ENCODE measurements at places on chromosomes 7 and 10.

DNA sequence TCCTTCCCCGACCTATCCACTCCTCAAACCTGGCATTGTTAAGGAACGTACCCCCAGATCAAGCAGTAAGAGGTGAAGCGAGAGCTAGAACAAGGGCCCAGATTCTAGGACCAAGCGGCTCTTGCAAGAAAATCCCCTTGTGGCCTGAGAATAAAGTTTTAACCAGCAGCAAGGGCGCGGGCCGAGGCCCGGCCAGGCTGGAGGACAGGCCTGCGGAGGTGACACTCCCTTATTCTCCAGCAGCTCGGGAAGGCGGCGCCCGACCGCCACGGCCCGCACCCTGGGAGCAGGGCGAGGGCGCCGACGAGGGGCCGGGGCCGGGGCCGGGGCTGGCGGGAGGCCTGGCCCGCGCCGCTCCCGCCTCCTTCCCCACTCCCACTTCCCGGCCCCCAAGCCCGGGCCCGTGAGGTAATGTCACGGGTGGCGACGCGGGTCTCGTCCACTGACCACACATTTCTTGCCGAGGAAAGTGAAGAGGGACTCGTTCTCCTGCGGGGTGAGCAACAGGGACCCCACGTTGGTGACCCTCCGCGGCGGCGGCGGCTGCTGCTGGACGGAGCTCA is 551 bp downstream of the WASL start:
- peak overlapping the region; percentile 93 for H3K4me3 ChIP-seq
- H3K36me3 ChIP-seq: no peaks in the 10 kb centered on the region
- peak overlapping the region; percentile 98 for H3K27ac ChIP-seq
- H3K4me1 ChIP-seq: peaks cover 19% of the 10 kb centered on the region
- no peak for DNase-seq

GRCh38 chr7:2928256-2928612 is 84.1 kb upstream of the GNA12 start:
- H3K36me3 ChIP-seq: no peaks in the 10 kb centered on the region
- no peak for DNase-seq
- H3K27ac ChIP-seq: no peak overlapping the region

- DNase-seq: no peak
- no peak overlapping the region for H3K4me3 ChIP-seq
- no peaks in the 10 kb centered on the region for H3K36me3 ChIP-seq
- no peak overlapping the region for H3K27ac ChIP-seq
- no peaks in the 10 kb centered on the region for H3K4me1 ChIP-seq
- no peaks in the 10 kb centered on the region for H3K27me3 ChIP-seq
These were observed 24.3 kb downstream of the TECTB start for GRCh38 chr10:112307358-112308124.

DNA sequence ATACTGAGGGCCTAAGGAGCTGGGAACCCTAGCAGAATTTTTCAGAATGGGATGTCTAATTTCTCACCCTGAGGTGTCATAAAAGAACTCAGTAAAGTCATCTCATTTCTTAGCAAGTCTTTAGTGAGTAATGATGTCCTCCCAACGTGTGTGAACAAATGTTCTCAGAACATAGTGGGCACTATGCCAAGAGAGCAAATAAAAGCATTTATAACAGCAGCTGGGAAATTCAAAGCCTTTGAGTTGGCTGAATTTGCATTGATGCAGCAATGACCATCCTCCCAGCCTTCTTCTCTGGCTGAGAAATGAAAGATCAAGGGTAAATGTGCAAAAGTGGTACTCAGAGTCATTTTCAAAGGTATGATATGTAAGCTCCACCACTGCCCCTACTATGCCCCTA is 109.4 kb downstream of the FAM107B start:
- no peak for DNase-seq
- no peaks in the 10 kb centered on the region for H3K4me1 ChIP-seq
- H3K27ac ChIP-seq: no peak overlapping the region

DNA sequence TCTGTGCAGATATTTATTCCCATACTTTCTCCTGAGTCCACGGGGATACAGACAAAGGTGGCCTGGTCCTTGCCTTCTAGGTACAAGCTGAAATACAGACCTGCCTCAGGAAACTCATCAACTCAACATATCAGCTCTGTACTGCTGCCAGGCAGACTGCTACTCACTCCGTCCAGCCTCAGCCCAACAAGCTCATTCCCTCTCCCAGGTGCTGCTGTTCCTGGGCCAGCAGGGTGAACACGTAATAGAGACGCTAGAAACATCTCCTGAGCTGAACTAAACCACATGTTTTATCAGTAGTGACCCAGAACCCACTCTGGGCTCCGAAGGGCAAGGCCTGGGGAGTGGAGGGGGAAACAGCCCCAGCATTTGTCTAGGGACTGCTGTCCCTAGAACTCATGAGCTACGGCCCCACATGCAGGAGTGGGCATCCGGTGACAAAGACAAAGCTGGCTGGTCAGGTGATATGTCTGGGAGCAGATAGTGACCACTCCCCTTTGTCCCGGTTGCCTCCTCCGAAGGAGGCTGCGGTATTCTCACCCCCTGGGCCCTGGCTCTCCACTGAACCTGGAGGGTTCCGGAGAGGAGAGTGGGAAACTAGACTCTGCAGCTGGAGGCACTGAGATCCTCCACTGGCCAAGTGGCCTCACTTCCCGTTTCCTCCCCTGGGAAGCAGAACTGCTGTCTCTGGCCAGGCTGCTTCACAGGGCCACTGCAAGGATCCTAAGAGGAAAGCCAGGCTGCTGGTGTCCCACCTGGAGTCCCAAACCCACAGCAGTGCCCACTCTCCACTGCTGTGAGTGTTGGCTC is 116.1 kb downstream of the FAM53B start:
- H3K36me3 ChIP-seq: no peaks in the 10 kb centered on the region
- no peaks in the 10 kb centered on the region for H3K27me3 ChIP-seq
- no peak for DNase-seq
- peak overlapping the region; percentile 25 for H3K27ac ChIP-seq

GRCh38 chr10:112184379-112184778 is 814 bp upstream of the GPAM start:
- H3K4me3 ChIP-seq: peak overlapping the region; percentile 79
- H3K36me3 ChIP-seq: peaks cover under 1% of the 10 kb centered on the region
- H3K4me1 ChIP-seq: no peaks in the 10 kb centered on the region
- H3K27me3 ChIP-seq: no peaks in the 10 kb centered on the region

- no peaks in the 10 kb centered on the region for H3K4me1 ChIP-seq
- no peak overlapping the region for H3K4me3 ChIP-seq
- H3K27ac ChIP-seq: no peak overlapping the region
- no peak for DNase-seq
- H3K36me3 ChIP-seq: no peaks in the 10 kb centered on the region
These were observed 58.5 kb upstream of the FOXP2 start for GRCh38 chr7:114356133-114356532.

DNA sequence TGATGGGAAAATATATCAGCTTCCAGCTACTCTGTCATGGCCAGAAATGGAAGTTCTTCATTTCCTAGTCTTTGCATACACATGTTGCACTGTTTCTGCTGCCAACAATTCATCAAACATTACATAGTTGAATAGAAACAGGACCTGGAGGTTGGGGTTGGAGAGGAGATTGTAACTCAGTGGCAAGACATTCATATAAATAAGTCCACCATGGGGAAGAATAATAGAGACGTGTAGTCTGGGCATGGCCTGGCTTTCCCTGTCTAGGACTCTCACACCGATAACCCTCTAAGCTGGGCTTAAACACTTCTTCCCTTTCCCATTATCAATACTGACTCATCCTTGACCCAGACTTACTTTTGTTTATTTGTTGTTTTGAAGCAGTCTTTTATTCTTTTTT is 155.7 kb downstream of the PLPP4 start:
- no peak for DNase-seq
- no peaks in the 10 kb centered on the region for H3K4me1 ChIP-seq
- no peaks in the 10 kb centered on the region for H3K36me3 ChIP-seq
- H3K4me3 ChIP-seq: no peak overlapping the region
- H3K27ac ChIP-seq: no peak overlapping the region

GRCh38 chr10:84179059-84179710 is 5.6 kb downstream of the GPR15LG start:
- no peaks in the 10 kb centered on the region for H3K36me3 ChIP-seq
- no peak overlapping the region for H3K27ac ChIP-seq
- no peaks in the 10 kb centered on the region for H3K27me3 ChIP-seq
- H3K4me1 ChIP-seq: no peaks in the 10 kb centered on the region
- H3K4me3 ChIP-seq: no peak overlapping the region

DNA sequence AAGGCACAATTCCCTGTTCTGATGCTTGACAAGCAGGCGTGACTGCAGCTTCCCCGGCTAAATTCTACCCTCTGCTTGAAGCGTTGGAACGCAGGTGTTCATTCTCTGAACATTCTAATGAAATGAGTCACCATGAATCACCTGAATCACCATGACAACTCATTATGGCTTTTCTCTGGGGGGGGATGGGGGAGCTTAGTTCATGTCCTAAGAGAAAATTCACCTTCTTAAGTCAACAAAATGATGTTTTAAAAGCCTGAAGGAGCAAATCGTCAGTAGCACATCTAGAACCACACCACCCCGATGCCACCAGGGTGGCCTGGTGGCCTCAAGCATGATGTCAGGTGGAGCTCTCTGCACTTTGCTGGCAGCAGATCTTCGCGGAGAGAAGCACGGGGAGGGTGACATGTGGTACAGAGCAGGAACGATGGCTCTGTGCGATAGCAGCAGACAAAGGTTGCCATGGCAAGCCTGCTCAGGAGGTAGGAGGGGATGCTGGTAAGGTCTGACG is 33.7 kb downstream of the DDC start:
- no peak for DNase-seq
- no peaks in the 10 kb centered on the region for H3K36me3 ChIP-seq
- H3K4me3 ChIP-seq: no peak overlapping the region
- no peak overlapping the region for H3K27ac ChIP-seq
- H3K4me1 ChIP-seq: no peaks in the 10 kb centered on the region
- no peaks in the 10 kb centered on the region for H3K27me3 ChIP-seq

- DNase-seq: no peak
- H3K36me3 ChIP-seq: no peaks in the 10 kb centered on the region
- no peaks in the 10 kb centered on the region for H3K4me1 ChIP-seq
- H3K27ac ChIP-seq: no peak overlapping the region
- no peaks in the 10 kb centered on the region for H3K27me3 ChIP-seq
These were observed 82.1 kb downstream of the CAMK1D start for GRCh38 chr10:12431151-12432101.

- no peaks in the 10 kb centered on the region for H3K36me3 ChIP-seq
- H3K4me1 ChIP-seq: no peaks in the 10 kb centered on the region
- H3K4me3 ChIP-seq: no peak overlapping the region
- H3K27me3 ChIP-seq: no peaks in the 10 kb centered on the region
- no peak for DNase-seq
- H3K27ac ChIP-seq: no peak overlapping the region
These were observed 316.7 kb upstream of the NPSR1 start for GRCh38 chr7:34341326-34341725.

- no peak overlapping the region for H3K27ac ChIP-seq
- no peaks in the 10 kb centered on the region for H3K4me1 ChIP-seq
- H3K4me3 ChIP-seq: no peak overlapping the region
- DNase-seq: no peak
- no peaks in the 10 kb centered on the region for H3K27me3 ChIP-seq
- H3K36me3 ChIP-seq: no peaks in the 10 kb centered on the region
These were observed 170.0 kb downstream of the MGMT start for GRCh38 chr10:129637010-129637409.

DNA sequence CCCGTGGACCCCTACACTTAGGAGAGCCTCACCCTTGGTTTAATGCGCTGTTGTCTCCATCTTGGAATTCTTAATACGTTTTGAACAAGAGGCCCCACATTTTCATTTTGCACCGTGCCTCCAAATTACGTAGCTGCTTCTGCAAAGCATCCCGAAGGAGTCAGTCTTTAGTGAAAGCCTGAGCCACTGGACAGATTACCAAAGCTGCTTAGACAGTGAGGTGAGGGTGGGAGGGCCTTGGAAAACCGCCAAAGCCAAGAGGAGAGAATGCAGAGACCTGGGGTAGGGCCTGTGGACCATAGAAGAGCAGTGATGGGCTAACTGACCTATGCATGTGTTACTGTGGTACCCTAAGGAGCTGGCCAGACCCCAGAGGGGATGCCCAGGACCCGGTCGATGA is 4.2 kb upstream of the TCAF1 start:
- H3K4me3 ChIP-seq: no peak overlapping the region
- no peaks in the 10 kb centered on the region for H3K36me3 ChIP-seq
- H3K27me3 ChIP-seq: no peaks in the 10 kb centered on the region

GRCh38 chr7:69640216-69640615 is 41.9 kb downstream of the AUTS2 start:
- no peaks in the 10 kb centered on the region for H3K36me3 ChIP-seq
- no peak overlapping the region for H3K27ac ChIP-seq
- H3K4me1 ChIP-seq: no peaks in the 10 kb centered on the region
- no peak for DNase-seq
- H3K27me3 ChIP-seq: no peaks in the 10 kb centered on the region

- no peak for DNase-seq
- no peaks in the 10 kb centered on the region for H3K4me1 ChIP-seq
- no peaks in the 10 kb centered on the region for H3K27me3 ChIP-seq
These were observed 6.4 kb upstream of the IL15RA start for GRCh38 chr10:5983774-5984173.

GRCh38 chr7:125033506-125033905 is 103.9 kb upstream of the POT1 start:
- no peak overlapping the region for H3K4me3 ChIP-seq
- no peak for DNase-seq
- H3K27ac ChIP-seq: no peak overlapping the region

DNA sequence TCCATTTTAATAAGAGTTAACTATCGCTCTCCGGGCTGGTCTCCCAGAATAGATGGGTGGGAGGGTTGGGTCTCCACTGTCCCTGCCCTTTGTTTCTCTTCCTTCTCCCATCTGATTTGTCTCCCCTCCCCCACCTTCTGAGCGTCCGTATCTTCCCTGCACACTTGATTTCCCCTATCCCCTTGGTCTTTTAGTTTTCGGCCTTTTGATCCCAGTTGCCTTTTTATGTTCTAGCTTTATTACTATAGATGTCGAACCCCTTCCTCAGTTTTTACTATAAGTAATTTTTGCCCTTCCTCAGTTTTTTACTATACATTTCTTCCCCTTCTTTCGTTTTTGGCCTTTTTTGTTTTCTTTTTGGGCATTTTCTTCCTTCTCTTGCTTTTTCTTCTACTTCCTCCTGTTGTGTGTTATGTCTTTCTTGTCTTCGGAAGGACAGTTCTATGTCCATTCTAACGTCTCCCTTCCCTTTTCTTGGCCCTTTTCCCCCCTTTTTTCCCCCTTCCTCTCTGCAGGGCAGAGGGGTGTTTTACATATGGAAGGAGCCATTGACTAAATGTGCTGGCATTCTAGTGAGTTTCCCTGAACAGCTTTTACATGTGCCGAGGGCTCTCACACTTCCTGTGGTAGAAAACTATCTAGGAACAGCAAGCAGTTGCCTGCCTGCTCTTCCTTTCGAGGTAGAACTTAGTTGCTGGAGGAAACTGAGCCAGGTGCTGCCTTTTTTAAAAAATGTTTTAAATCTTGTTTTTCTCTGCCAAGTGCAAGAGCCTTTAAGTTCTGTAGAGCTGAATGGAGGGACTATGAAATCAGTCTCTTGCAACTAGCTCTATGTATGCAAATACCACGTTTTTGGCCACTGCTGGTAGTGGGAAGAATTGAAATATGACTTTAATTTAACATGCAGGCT is 2.8 kb downstream of the TET1 start:
- peak overlapping the region; percentile 61 for H3K27ac ChIP-seq
- no peaks in the 10 kb centered on the region for H3K36me3 ChIP-seq
- no peaks in the 10 kb centered on the region for H3K4me1 ChIP-seq
- peak overlapping the region; percentile 82 for H3K4me3 ChIP-seq
- no peaks in the 10 kb centered on the region for H3K27me3 ChIP-seq
